D341Med (cell line): ENCODE measurements at places on chromosomes 2 and 18.

GRCh38 chr2:163611557-163611906, 124.3 kb downstream of the FIGN start:
- DNase-seq, result no peak

DNA sequence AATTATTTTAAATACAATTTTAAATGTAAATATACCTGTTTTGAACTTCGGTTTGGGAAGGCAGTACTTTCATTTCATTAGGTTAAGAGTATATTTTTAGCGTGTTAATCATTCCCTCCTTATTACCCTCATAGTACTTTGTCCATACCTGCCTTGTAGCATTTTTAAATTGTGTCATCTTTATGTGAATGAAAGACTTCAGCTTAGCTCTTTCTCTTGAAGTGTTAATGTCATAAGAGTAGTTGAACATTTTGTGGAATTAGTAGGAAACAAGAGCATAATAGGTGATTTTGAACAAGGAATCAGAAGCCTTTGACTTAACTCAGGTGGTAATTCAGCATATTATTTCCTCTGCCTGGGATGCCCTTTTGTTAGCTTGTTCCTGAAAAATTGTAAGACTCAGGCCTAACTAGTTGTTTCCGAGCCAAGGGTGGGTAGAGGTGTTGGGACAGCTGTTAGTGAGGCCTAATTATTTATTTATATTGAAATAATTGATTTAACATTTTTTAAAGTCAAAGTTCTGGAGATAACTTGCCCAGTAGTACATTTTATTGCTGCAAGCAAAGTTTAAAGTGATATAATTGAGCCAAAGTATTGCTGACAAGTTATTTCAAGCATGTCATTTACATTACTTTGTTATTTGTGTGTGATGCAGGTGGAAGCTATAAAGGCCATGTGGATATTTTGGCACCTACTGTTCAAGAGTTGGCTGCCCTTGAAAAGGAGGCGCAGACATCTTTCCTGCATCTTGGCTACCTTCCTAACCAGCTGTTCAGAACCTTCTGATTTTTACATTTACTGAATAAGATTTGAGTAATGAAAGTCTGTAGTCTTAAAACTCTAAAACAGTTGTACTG, 38.7 kb downstream of the DDX1 start:
- DNase-seq, result no peak

- no peak for DNase-seq
These were observed 111.8 kb downstream of the HDAC4 start for GRCh38 chr2:239288951-239289511.

DNA sequence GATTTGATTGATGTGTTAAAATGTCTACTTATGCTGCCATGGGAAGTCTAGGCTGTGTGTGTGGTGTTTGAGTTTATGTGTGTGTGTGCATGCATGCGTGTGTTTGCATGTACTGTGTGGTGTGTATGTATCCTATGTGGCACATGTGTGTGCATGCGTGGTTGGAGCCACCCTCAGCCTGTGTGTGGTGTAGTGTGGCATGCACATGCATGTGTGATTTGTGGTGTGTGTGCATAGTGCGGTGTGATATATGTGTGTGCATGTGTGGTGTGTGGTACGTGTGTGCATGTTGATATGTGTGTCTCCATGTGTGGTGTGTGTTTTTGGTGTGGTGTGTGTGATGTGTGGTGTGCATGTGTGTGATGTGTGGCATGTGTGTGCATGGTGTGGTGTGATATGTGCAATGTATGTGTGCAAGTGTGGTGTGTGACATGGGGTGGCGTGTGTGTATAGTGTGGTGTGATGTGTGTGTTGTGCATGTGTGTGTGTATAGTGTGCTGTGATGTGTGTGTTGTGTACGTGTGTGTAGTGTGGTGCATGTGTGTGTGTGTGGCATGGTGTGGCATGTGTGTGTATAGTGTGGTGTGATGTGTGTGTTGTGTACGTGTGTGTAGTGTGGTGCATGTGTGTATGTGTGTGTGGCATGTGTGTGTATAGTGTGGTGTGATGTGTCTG, 66.6 kb upstream of the HDAC4 start:
- DNase-seq, result no peak

- no peak for DNase-seq
These were observed 74.2 kb downstream of the TNS1 start for GRCh38 chr2:217928324-217929181.

- no peak for DNase-seq
These were observed 378 bp upstream of the IAH1 start for GRCh38 chr2:9473985-9474360.

DNA sequence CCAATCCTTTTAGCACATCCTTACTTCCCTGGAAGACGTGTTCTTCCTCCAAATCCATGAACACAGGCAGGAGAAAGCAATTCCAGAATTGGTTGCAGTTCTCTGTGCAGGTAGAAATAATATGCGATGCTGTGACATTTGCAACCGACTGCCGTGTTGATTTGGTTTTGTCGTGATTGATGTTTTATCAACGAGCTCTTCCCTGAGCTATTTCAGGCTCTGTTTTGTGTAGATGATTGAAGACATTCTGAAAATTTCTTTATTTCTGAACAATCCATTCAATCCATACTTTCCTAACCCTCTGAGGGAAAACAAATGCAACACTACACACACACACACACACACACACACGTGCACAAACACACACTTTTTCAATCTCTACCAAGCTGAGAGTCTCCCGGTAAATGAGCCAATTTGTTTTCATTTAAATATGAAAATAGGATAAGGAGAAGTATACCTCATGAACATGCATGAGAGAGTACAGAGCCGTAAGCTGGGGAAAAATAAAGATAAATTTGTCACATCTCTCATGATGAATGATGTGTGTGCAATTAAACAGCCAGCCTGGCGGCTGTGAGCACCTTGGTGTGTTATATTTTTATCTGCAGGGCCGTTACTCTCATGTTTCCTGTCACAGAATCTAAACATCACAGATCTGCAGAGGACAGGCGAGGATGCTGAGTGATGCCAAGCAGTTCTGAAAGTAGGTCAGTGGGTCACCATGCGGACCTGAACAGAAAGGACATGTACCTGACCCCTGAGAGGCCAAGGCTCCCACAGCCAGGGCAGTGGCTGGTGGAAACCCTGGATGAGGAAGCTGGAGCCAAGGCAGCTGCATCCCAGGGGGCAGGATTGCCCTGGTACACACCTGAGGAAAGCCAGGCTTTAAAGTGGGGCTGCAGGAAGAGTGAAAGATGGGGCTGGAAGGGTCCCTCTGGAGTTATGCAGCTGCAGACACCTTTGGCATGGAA, 64.8 kb downstream of the PDCL3 start:
- DNase-seq, result no peak

DNA sequence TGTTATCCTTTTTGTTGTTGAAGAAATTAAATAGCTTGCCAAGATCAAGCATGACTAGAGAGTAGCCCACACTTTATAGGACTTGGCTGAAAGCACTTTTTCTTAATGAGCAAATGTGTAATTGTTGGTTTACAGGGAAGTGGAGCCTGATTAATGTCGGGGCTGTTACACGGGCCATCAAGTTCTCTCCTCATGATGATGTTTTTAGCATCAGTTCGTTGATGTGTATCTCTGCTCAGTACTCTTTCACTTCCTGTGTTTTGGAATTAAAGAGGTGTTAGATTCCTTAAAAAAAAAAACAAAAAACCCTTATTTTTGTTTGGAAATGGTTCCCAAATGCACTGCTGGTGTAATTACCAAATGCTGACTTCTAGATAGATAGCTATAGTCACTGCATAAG, 114.2 kb downstream of the PTPRM start:
- no peak for DNase-seq

- DNase-seq, result no peak
These were observed 146.1 kb upstream of the ZEB2 start for GRCh38 chr2:144666032-144666431.

GRCh38 chr18:37261988-37262387, 303.6 kb downstream of the CELF4 start:
- DNase-seq, result no peak

GRCh38 chr2:25268139-25268538, 73.6 kb downstream of the DNMT3A start:
- no peak for DNase-seq

DNA sequence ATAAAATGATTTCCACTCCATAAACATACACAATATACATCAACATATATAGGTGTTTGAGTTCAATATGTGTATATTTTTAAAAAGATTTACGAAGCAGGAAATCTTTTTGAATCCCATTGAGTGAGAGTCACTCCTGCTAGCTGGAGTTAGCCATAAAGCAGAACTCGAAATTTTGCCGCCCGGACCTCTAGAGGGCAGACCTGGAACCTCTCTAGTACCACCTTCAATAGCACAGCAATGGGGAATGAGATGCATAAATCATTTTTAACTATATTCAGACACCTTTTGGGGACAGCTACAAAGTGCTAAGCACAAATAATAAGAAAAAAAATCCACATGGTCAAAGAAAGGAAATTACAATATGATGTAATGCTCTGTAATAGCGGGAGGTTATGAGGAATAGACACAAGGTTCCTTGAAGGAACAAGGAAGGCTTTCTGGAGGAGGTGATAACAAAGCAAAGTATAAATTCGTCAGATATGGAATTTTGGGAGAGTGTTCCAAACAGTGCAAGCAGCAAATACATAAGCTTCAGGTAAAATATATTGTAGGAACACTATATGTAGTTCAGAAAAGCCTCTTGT, 533.4 kb downstream of the ERBB4 start:
- peak; percentile 55 for DNase-seq

DNA sequence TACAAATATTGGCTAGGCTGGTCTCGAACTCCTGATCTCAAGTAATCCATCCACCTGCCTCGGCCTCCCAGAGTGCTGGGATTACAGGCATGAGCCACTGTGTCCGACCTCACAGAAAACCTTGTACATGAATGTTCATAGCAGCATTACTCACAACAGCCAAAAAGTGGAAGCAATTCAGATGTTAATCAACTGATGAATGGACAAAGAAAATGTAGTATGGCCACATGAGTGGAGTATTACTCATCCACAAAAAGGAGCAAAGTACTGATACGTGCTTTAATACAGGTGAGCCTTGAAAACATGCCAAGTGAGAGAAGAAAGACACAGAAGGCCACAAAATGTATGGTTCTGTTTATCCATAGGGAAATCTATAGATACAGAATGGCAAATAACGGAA, 20.6 kb downstream of the CEP192 start:
- DNase-seq, result no peak

DNA sequence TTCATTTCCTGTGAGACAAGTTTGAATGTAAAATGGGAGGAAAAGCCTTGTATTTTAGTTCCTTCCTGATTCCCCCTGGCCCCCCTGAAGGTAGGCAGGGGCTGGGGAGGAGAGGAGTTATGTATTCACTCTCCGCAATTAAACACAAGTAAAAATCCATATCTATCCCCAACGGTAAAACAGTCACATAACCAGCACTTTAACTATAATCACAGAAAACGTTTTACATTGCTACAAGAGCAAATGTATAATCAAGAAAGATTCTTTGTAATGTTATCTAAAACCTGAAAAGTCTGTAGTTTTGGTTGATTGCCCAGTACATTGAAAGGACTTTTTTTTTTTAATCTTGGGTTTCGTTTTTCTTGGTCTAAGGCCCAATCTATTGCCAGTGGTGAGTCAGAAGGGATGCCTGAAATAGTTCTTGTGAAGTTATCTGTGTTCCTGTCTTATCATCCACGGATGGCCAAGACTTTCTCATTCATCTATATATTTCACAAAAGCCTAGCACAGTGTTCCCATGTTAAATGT, 34.5 kb upstream of the CCNYL1 start:
- DNase-seq, result no peak

DNA sequence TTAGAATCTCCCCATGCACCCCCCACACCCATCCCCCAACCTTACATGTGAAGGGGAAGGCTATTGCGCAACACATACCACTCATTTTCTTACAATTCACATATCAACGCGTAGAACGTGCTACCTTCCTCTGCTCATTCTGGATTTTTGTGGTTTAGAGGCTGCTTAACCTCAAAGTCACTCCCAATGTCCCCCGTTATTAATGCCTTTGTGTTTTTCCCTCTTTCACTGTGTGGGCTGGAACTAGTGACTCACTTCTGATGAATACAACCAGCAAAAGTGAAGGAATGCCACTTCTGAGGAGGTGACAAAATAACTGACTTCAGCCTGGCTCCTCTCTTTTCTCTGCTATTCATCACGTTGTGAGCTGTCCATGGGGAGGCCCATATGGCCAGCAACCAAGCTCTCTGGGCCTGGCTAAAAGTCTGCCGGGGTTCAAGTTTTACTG, 342.5 kb upstream of the NXPH2 start:
- no peak for DNase-seq

- no peak for DNase-seq
These were observed 6.7 kb downstream of the EVA1A start for GRCh38 chr2:75553935-75554531.

- no peak for DNase-seq
These were observed 15.8 kb downstream of the D2HGDH start for GRCh38 chr2:241750076-241750840.

- no peak for DNase-seq
These were observed 61.8 kb downstream of the CDH2 start for GRCh38 chr18:28115149-28115550.

- no peak for DNase-seq
These were observed 116.9 kb downstream of the SMAD7 start for GRCh38 chr18:48833701-48834412.

DNA sequence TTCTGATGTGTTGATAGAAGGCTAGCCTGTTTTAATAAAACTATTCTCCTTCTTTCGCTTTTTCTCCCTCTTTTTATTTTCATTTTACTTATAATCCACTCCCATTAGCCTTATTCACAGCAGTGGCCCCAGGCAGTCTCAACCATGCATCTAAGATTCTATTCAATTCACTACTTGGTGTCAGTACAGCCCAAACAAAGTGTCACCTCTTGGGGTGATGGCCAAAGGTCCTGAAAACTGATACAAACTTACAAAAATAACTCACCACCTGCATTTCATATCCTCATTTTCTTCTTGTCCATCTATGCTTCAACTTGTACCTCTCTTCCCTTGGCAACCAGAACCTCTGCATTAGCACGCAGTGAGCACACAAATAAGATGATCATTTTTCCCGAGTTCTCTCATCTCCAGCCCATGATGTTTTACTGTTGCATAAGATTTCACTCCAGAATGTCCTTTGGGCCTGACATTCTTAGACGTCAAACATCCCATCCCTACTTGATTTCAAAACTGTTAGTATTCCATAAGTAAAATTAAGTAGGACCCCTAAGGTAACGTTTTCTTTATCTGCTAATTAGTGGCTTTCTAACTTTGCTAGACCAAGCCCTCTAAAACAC, 559.3 kb upstream of the TNP1 start:
- DNase-seq, result no peak

GRCh38 chr18:43596105-43596712, 318.9 kb upstream of the SYT4 start:
- DNase-seq, result peak; percentile 56
